ENCODE measurements at places on chromosomes 5 and 9. TPM values are rescaled to one million over a fixed set of nuclear protein-coding genes. Genes with fewer than 3 reads are reported as not detected.

The PRRT1B gene
- not detected for total RNA-seq

The FRMPD1 gene
- total RNA-seq: 2.1 TPM

The STPG3 gene
- total RNA-seq: not detected

The NMUR2 gene
- 0.10 TPM for total RNA-seq

The NXNL2 gene
- total RNA-seq: not detected

The SUSD3 gene
- 3.0 TPM for total RNA-seq

The SHISAL2B gene
- not detected for total RNA-seq

The LIFR gene
- total RNA-seq: 70.8 TPM

The WNK2 gene
- 11.2 TPM for total RNA-seq

The TTC23L gene
- 0.79 TPM for total RNA-seq

The HTR1A gene
- total RNA-seq: not detected

The ARL10 gene
- total RNA-seq: 12.3 TPM

The SELENOP gene
- 597 TPM for total RNA-seq

The GKAP1 gene
- total RNA-seq: 5.6 TPM

The IL9 gene
- total RNA-seq: not detected

The CA9 gene
- 2.2 TPM for total RNA-seq

The DDX31 gene
- 13.8 TPM for total RNA-seq

The TAS2R1 gene
- total RNA-seq: not detected

The TMEM174 gene
- not detected for total RNA-seq

The C7 gene
- 48.0 TPM for total RNA-seq

The ACOT12 gene
- total RNA-seq: 0.10 TPM

The EGFLAM gene
- 22.2 TPM for total RNA-seq

The EQTN gene
- 1.4 TPM for total RNA-seq

The CNTNAP3 gene
- total RNA-seq: 4.2 TPM

The COL15A1 gene
- 122 TPM for total RNA-seq

The KIF4B gene
- not detected for total RNA-seq

The CCNO gene
- total RNA-seq: 0.20 TPM

The MYOT gene
- total RNA-seq: 26.8 TPM

The MYMK gene
- total RNA-seq: 0.89 TPM

The TRIM36 gene
- total RNA-seq: 1.2 TPM

The MEIKIN gene
- total RNA-seq: not detected

The ZFAND5 gene
- total RNA-seq: 179 TPM

The ZNF189 gene
- total RNA-seq: 26.0 TPM

The SPINK6 gene
- total RNA-seq: not detected

The SLC45A2 gene
- total RNA-seq: 0.39 TPM

The ADRB2 gene
- 3.8 TPM for total RNA-seq
